CMK (cell line): ENCODE measurements at places on chromosomes 7 and 10.

DNA sequence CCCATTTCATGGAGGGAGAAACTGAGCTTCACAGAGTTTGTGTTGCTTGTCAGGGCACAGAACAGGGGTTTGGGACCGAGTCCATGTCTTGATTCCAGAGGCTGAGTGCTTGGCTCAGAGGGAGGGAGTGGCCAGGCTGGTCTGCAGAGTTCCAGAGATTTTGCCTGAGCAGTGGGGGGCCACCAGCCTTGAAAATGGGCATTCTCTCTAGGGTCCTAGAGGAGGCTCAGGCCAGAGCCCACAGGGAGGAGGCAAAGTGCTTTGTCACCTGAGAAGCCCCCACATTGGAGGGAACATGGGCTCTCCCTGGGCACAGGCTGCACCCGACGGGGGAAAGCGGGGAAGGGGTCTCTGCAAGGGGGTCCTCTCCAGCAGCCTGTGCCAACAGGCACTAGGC lies 51.5 kb downstream of the DOCK1 start:
- DNase-seq = no peak

- DNase-seq = no peak
Observed at GRCh38 chr7:116672596-116673456, 830 bp downstream of the MET start.

DNA sequence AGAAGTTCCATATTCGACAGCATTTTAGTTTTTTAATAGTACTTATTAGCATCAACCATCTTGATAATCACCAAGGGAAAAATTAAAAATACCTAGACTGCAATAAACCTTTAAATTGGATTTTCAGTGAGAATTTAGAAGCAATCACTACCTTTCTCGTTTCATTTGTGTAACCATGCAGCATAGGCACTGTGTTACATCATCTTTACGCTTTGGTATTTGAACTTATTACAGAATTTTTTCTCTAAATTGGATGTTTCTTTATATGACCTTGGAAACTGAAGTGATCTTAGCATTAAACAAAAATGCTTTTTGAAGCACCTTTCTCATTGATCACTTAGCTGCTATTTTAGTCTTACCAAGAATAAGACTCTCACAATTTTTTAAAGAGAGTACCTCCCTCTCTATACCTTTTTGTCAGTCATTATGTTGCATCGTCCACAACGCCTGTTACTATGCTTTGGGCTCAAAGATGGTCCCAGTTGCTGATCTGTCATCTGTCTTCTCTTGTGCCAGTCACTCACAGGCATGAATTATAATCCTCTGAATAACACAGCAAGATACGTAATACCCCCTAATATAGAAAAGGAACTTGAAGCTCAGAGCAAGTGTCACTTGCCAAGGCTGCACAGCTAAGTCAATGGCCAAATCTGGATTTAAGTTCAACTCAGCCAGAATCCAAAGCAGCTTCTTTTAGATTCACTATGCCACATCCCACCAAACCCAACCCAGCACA lies 19.6 kb upstream of the ASCC1 start:
- no peak for DNase-seq

DNA sequence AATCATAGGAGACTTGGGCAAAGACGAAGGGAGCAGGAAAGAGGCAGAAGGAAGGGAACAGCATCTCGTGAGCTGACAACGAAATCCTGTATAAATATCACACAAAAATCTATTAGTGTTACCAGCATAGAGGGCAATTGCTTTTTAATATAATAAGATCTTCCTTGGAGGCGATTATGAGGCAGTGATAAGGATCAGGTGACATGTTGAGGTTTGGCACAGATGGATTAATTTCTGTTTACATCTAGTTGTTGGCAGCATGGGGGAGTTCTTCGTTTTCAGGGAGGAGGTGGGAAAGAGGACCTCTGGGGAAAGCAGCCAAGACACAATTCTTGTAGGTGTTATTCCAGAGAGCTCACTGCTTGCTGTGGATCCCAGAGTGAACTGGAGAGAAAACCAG lies 163.8 kb downstream of the PLXNA4 start:
- no peak for DNase-seq

DNA sequence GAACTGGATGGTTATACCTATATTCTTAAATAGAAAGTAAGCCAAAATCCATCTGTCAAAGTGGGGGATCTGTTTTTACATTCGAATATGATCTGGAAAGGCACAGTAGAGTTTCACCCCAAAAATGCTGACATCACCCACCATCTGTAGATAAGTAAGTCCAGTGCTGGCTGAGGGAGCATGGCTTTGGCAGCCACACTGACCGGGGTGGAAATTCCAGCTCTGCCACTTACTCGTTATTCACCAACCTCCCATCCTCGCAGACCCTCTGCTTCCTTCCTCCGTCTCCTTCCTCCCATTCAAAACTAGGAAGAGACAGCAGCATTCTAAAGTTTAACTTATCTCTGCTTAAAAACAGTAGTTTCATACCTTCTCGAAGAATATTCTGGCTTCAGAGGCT lies 84.9 kb upstream of the GATA3 start:
- no peak for DNase-seq

- no peak for DNase-seq
Observed at GRCh38 chr7:78232806-78233205, 434.2 kb downstream of the PHTF2 start.

GRCh38 chr10:8921568-8921967 lies 867.1 kb downstream of the GATA3 start:
- DNase-seq = no peak

GRCh38 chr10:95242581-95243317 lies 48.1 kb downstream of the PDLIM1 start:
- DNase-seq = no peak

DNA sequence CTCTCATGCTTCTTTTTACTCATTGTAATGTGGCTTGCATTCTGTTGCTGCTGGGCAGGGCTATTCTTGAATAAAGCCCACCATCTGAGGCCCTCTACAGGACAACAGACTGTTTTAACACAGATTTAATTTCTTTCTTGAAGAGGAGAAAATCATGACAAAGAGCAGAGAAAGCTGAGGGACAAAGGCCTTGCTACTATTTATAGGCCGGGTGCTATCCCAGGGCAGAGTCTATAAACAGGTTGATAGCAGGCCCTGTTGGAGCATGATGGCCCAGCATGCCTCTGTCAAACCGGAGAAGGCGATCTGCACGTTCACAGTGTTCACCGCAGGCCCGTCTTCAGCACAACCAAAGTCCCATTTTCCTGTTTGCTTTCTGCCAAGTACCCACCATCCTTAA lies 3.0 kb downstream of the VIPR2 start:
- DNase-seq = no peak

DNA sequence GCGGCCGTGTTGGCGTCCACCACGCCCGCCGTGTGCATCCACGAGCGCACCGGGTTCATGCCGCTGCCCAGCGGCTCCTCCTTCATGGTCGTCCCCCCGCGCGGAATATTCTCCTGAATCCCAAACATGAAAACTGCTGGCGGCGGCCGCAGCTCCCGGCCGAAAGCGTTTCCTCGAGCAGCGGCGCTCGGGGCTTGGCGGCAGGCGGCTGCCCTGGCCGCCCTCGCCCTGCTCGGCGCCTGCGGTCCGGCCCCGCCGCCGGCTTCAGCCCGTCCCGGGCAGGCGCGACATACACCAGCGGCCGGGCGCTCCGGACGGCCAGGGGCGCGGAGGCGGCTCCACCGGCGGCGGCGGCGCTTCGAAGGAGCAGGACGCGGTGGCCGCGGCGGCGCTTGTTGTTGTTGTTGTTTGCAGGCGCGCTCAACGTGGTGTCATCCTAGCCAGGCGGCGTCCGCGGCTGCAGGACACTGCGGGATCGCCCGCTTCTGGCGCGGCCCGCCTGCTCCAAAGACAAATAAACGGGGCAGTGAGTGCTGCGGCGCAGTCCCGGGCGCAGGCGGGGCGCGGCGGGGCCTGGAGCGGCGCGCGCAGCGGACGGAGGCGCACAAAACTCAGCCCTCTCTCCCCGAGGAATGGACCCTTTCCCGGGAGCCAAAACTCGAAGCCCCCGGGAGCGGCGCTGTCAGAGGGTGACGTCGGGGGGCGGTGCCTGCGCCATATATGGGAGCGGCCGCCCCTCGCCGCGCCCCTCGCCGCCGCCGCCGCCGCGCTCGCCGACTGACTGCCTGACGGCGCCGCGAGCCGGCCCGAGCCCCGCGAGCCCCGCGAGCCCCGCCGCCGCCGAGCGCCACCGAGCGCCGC lies at the start of gene EBF3:
Gene EBF3 (minus strand): TSS at position 634 of the 861 bp plus-strand sequence. CDS start 506 bp downstream, at position 128.
- DNase-seq = no peak

DNA sequence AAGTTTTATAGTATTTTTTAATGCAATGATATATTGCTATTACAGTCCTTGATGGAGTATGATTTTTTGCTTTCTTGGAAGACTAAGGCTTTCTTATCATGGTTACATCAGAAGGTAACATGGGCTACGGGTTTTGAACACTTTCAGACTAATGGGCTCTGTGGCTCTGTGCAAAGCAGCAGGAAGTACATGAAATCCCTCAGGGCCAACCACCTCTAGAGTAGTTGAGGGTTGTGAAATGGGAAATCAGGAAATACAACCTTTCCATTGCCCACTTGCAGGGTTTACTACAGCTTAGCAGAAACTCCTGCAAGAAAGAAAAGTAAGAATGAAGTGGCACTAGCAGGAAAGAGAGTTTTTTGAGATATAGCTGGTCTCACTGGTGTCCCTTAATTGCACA lies 853.5 kb downstream of the KCNMA1 start:
- DNase-seq = no peak

DNA sequence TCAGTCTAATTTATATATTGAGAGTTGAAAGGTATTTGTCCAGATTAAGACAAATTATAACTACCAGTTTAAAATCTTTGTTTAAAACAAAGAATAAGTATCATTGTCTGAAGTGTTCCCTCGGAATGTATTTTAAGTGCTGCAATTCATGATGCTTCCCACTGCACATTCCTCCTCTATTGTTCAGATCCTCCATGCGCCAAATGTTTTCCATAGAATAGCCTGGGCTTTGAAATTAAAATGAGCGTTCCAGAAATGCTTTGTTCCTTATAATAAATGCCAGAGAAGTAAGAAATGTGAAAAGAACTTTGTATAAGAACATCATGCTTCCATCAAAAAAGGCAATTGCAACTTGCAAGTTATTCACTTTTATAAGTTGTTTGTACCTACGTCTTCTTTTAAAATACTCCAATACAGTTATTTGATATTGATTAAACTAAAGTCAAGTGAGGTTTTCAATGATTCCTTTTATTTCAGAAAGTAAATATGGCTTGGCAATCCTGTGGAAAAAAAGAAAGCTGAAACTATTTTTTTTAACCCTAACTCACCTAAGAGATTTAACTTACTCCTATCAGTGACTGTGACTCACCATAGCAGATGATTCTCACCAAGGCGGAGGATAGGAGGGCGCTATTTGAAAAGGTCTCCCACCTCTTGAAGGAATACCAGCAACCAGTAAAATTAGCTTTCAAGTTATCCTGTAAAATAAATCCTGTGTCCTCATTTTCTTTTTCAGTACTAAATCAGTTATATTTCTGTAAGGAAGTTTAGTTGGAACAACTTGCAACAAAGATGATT lies 85.8 kb downstream of the CTNNA3 start:
- no peak for DNase-seq

DNA sequence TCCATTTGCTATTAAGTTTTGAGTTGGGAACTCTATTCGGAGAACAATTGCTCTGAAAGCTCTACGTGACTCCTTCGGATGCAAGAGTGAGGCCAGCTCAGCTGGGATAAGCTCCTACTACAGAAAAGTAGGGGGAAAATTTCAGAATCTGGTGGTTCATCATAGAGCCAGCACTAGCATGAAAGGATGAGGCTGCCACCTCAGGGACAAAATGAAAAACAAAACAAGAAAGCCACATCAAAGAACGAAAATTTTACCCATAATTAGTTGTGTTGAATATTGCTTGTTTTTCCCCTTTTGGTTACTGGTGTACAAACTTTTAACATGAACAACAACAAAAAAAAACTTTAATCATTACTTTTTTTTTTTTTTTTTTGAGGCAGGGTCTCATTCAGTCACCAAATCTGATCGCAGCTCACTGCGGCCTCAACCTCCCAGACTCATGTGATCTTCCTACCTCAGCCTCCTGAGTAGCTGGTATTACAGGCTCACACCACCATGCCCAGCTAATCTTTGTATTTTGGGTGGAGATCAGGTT lies 39.7 kb upstream of the NFE2L3 start:
- no peak for DNase-seq

DNA sequence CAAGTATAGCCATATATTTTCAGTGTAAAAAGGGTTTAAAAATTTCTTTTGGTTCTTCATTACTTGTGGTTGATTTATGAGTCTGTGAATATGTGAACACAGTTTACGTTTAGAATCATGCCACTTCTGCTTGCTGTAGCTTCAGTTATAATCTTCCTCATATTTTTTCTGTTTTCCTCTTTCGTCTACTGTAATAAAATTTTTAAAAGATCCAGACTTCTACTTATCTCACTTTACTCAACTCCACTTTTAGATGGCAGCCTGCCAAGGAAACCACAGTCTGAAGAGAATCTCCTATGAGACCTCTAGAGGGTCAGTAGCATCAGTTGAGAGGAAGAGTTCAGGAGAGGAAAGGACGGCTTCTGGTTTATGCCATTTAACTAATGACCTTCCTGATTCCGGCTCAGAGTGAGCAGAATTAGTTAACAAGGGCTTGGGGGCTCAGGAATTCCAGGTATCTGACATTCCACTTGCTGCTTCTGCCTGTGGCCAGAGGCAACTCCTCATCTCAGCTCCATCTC lies 21.4 kb downstream of the CREB5 start:
- no peak for DNase-seq

DNA sequence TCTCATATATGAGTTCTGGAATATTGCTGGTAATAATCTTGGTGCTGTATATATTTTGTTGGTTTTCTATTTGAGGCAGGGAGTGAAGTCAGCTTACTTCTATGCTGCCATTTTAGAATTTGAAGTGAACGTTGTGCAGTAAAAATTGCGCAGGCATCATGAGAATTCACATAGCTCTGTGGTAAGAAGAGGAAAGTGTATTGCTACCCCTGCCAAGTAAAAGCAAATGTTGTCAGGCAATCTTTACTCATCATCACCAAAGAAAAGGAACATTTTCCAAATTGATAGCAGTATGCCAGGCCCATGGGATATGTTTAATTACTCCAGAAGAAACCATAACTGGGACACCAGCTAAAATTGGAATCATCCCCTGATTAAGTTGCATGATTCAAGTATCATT lies 13.4 kb downstream of the FEZF1 start:
- DNase-seq = no peak
